ENCODE measurements at places on chromosomes 16 and 17.

DNA sequence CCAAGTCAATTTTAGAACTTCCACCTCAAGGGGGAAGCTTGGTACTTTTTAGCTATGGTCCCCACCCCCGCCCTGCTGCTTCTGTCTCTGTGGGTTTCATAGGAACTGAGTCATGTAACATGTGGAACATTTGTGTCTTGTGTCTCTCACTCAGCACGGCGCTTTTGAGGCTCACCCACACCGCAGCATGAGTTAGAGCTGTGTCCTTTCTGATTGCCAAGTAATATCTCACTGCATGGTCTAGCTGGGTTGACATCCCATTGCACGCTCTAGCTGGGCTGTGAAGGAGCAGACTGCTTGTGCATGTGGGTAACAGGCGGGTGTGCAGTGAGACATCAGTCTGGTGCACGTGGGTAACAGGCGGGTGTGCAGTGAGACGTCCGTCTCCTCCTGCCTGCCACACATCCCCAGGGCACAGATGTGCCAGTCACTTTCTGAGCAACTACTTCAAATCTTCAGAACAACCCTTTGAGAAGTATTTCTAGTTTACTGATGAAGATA, 26.4 kb upstream of the SLC7A5 start:
- DNase-seq, result peak; percentile 49

DNA sequence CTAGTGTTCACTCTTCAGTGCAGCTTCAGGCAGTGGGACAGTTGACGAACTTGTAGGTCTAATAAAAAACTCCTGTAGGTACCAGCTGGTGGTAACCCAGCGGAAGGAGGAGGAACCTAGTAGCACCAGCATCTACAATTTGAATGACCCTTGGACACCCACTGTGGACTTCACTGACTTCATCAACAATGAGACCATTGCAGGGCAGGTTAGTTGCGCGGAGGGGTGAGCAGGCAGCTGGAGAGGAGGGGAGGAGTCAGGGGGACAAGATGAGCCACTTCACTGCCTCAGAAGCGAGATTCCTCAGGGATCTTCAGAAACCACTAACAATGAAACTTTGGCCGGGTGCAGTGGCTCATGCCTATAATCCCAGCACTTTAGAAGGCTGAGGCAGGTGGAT, 22.3 kb downstream of the AOC3 start:
- DNase-seq, result no peak

GRCh38 chr16:6531067-6531466, 801.6 kb upstream of the RBFOX1 start:
- DNase-seq, result no peak

GRCh38 chr16:84847564-84848355, 28.0 kb downstream of the CRISPLD2 start:
- DNase-seq, result no peak

DNA sequence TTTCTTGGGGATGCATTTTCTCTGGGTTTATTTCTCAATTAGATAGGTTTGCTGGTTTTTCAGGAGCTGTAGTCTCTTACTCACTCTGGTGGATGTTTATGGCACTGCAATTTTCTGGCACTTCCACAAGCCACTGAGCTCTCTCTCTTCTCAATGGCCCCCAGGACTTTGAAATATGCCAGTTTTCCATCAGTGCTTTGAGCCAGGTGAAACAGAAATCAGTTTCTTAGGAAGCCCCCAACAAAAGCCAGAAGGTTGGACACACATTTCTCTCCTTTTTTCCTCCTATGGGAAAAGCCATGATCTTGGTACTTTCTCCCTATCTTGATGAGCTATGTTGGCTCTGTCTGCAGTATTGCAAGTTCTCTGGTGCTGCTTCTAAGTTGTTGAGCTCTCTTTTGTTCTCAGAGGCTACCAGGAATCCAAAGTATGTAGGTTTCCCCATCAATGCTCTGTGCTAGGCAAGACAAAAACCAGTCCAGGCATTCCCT, 90.7 kb upstream of the SMIM36 start:
- DNase-seq, result peak; percentile 71

DNA sequence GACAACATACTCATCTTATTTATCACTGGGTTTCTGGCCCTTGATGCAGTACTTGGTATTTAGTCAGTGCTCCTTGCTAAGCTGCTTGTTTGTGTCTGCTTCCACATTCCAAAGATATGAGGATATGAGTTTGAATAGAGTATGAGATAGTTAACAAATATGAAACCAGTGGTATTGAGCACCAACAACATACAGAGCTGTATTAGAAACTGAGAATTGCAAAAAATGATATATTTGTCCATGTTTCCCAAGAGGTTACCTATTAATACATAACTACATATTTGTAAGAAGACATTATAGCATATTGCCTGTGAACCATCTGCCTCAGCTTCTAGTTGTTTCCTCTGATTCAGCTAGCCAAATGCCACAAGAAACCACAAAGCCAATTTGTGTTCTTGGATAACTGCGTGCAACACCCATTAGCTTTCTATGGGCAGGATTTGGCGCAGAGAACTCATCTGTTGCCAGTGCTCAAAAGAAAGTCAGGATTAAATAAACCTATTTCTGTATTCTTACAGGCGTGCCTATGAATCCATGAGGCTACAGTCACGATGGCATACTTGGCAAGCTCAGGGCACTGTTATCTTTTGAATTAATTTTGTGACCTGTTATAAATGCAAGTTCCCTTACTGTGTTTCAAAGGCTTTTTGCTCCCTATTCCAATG, 194.4 kb downstream of the MAP2K6 start:
- peak; percentile 94 for DNase-seq
